ENCODE measurements at places on chromosomes 2 and 18.
A peak's percentile ranks its signal among the peaks of the same experiment; 100 is the strongest.

DNA sequence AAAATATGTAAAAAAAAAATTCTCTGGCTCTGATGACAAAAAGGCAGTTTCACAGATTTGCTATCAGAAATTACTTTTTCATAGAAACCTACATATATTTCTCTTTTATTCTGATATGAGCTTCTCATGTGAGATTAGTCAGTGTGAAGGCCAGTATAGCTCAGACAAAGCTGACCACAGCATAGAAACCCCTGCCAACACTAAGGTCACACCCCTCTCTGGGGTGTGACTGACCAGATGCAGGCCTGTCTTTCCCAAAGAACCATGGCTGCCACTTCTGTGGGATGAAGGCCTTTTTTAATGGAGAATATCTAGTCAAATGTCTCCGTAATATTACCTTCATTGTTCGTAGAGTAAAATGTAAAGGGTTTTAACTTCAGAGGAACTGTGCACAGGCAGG is 330.3 kb upstream of the KCNJ3 start:
- no peak for DNase-seq

- DNase-seq: no peak
Observed at GRCh38 chr2:136286423-136286822, 168.5 kb upstream of the CXCR4 start.

DNA sequence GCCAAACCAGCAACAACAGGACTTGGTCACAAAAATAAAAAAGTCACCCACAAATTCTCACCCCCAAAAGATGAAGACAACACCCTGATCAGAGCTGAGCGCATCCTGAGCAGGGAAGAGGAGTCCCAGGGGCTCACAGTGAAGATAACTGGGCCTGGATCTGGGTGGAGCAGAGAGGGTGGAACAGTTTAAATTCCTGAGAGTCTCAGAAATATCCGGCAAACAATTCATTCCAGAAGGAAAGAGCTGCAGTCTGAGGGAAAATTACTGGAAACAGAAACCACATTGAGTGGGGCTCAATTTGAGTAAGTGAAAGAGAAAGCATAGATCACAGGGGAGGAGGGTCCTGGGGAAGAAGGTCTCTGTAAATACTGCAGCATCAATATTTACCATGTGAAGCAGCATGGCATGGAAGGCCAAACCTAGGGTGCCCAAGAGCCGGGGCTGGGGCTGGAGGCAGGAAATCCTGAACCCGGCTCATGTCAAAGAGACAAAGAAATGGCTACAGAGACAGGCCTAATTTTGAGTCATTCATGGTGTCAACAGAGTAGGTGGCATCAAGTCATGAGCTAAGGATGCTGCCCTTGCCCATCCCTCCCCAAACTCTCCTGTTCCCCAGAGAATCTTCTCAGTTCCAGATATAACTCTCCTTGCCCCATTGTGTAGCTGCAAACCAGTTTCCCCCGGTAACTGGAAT is 61.4 kb upstream of the ZBTB7C start:
- DNase-seq: peak; percentile 92

- DNase-seq: peak; percentile 46
Observed at GRCh38 chr2:196902828-196903227, 23.7 kb downstream of the PGAP1 start.

DNA sequence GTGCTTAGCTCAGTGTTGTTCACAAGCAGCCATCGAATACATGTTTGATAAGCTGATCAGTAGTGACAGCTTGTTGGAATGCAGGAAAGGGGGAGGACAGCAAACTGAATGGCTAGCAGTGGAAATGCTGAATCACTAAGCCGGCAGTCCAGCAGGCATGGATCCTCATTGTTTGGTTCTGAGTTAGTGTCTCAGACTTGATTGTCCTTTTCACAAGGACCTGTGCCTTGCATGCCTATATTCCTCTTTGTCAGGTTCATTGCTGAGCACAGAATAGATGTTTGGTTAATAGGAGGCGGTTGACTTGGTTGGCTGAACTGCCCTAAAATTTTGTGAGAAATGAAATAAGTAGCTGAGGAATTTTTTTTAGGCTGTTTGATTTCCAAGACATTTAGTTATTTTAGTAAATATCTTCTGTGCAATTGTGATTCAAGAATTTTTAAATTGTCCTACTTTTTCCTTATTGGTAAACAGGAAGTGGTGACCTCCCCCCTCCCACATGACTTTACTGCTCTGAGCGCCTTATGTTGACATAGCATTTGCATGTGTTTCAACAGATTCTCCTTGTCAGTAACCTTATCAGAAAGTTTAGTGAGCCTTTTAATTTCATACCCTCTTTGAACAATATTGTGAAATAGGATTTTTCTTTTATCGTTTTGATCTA is 21.4 kb upstream of the STON1 start:
- peak; percentile 67 for DNase-seq

- DNase-seq: no peak
Observed at GRCh38 chr18:79440316-79441110, 44.8 kb downstream of the NFATC1 start.

DNA sequence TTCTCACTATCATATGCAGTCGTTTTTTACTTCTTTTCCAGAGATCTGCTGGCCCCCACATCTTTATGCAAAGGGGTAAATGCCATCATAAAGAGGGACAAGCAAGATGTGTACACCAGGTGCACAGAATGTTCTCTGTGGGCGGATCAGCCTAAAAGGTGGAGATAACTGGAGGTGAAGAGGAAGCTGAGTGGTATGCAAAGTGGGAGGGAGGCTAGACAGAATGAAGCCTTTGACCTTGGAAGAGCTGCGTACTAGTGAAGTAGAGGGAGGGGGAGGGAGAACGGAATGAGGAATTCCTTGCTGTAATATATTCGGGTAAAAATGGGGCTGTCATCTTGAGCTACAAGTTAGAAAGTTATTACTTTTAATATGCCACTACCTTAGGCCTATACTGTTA is 287.5 kb upstream of the VRK2 start:
- DNase-seq: no peak

DNA sequence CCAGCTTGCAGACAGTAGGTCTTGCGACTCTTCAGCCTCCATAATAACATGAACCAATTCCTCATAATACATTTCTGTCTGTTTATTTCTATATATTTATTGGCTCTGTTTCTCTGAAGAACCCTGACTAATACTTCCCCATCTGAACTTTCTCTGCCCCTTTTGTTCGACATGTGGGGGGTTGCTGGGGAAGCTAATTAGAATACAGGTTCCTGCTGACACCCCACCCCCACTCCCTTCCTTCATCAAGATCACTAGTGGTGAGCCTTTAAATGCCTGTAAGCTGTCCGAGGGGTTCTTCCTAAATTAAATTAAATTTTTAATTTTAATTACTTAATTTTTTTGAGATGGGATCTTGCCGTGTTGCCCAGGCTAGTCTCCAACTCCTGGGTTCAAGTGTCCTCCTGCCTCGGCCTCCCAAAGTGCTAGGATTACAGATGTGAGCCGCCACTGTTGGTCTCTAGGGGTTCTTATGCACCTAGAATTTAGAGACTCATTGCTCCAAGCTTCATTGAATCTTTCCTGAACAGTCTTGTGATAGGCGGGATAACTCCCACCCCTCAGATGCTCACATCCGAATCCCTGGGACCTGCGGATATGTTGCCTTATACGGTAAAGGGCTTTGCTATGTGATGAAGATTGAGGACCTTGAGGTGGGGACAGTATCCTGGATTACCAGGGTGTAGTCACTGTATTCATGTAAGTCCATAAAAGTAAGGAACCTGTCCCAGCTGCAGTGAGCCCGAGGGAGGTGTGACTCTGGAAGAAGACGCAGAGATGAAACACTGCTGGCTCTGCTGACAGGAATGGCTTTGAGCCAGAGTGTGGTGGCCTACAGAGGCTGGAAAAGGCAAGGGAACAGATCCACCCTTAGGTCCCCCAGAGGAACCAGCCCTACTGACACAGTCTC is 26.2 kb downstream of the HPCAL1 start:
- no peak for DNase-seq

GRCh38 chr18:79250301-79250981 is 145.3 kb upstream of the NFATC1 start:
- no peak for DNase-seq

DNA sequence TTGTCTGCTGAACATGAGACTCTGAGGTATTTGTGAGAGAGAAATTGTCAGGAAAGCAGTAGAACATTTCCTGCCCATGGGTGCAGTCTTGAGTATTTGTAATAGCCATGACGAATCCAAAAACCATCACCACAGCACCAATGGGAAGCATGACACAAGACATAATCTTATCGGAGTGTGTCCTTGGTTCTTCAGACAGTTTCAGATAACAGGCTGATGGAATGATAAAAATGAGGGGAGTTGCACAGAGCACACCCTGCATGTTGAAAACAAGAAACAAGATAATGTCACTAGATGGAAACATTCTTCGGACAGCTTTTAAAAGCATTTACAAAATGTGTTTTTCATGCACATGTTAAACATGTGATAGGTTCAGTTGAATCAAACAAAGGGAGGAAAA is 56.9 kb downstream of the SLC38A11 start:
- peak; percentile 83 for DNase-seq

DNA sequence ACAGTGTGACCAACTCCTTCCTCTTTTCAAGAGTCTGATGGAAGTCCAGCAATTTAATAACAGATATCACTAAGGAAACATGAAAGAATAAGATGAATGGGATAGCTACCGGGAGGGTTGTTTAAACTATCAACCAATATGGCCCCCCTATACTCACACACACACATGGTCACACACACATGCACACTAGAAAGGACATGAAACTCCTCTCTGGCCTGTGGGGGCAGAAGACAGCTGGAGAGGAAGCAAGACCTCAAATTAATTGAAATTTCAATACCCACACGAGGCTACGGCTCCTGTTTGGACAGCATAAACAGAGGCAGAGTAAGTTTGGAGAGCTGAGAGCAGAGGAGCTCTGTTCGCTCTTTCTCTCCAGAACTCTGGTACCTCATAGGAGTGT is 34.7 kb upstream of the REEP1 start:
- no peak for DNase-seq

- DNase-seq: no peak
Observed at GRCh38 chr2:219852626-219853025, 225.2 kb downstream of the SLC4A3 start.

DNA sequence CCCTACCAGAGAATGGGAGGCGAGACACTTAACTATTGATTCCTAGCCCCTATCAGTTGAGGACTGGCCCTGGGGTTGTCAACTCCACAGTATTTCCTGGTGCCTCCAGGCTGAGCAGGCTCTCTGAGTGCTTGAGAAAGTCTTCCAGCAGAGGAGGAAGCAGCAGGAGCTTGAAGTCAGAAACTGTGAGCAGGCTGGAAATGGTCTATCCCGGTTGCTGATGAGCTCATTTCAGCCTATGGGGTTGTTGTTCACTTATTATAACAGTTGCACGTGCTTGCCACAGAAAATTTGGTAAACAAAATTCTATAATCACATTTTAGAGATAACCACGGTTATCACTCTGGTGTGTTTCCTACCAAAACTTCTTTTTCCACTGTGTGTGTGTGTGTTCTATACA is 254.7 kb upstream of the THUMPD2 start:
- DNase-seq: no peak

DNA sequence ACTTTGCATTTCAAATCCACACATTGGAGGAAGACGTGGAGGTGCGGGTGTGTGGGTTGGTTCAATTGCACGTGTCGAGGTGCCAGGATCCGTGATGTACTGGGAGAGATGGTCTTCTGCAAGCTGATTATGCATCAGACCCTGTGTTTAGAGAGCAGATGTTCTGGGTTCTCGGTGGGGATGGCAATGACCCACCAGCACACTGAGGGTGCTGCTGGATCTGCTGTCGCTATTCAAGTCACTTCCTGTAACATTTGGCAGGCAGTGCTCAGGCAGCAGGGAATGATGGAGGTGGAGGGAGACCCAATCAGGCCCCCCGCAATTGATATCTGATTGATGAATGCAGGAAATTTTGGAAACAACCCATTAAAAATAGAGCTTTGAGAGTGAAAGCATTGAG is 830.1 kb upstream of the POU3F3 start:
- no peak for DNase-seq

- no peak for DNase-seq
Observed at GRCh38 chr2:217706513-217706912, 296.3 kb downstream of the TNS1 start.

DNA sequence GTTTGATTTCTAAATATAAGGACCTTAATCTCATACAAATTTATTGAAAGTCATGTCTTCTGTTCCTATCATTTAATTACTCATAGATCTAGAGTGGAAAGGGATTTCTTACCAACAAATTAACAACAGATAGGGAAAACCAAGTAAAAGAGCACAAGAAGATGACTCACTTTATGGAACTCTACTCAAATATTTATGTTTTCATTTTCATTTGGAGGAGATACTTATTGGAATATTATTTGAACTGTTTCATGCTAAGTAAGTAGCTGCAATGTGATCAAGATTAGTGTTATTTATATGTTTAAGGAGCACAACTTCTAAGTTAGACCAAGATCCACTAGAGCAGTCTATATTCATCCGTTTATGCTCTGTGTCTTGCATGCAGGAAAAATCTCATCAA is 1.3 kb downstream of the NT5C1B start:
- no peak for DNase-seq
